NCI-H2171 treated with DMSO at 0.1 percent for 48 hours (cell line): ENCODE measurements at places on chromosomes 4 and X.

DNA sequence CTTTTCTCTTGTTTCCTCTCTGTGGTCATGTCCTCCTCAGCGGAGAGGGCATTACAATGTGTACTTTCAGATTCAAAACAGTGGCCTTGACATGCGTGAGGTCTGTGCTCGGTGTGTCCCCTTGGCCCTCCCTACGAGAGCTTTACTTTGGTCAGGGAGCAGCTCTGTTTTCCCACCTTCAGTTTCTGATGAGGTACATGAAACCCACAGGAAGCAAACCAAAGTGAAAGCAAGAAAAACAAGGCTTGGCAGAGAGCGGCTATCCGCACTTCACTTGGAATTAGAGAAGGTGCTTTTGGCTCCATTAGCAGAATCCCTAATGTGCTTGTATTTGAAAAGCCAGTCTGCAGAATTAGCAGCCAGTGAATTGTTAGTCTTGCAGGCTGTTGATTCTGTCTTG, 19.5 kb upstream of the BOD1L1 start:
- DNase-seq = no peak

DNA sequence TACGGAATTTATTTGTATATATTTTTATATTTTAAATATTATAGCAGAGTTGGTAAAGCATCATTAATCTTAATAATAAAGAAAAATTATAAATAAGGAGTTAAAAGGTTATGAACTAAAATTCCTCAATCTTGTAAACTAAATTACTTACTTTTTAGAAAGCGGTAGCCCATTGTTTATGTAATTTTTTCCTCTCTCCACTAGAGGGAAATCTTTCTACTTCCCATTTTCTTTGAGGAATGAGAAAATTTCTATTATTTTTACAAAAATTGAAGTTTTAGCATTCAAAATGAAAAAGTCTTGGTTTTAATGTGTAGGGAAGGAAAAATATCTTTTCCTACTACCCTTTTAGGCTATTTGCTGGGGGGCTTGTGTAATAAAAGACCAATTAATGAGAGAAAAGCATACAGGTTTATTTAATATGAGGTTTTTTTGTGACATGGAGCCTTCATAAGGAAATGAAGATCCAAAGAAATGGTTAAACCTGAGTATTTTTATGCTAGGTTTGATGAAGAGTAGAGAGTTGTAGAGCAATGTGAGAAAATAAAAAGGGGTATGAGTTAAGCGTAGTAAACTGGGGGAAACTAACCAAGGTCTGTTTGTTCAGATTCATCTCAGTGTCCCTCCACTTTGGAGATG, 68.7 kb upstream of the ADAD1 start:
- DNase-seq = no peak

- DNase-seq = peak; percentile 4
Measured at GRCh38 chrX:8731559-8732395, at the start of gene ANOS1. Gene ANOS1, minus strand, starts transcription at chrX:8732137. Its CDS starts 101 bp downstream, at chrX:8732036.

GRCh38 chr4:13777341-13777740, 149.8 kb upstream of the BOD1L1 start:
- no peak for DNase-seq

DNA sequence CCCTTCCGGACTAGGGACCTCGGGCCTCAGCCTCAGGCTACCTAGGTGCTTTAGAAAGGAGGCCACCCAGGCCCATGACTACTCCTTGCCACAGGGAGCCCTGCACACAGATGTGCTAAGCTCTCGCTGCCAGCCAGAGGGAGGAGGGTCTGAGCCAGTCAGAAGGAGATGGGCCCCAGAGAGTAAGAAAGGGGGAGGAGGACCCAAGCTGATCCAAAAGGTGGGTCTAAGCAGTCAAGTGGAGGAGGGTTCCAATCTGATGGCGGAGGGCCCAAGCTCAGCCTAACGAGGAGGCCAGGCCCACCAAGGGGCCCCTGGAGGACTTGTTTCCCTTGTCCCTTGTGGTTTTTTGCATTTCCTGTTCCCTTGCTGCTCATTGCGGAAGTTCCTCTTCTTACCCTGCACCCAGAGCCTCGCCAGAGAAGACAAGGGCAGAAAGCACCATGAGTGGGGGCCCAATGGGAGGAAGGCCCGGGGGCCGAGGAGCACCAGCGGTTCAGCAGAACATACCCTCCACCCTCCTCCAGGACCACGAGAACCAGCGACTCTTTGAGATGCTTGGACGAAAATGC, at the start of gene WAS:
Gene WAS, plus strand, starts transcription at position 389 of the 572 bp plus-strand sequence. Its CDS starts 55 bp downstream, at position 444.
- no peak for DNase-seq

DNA sequence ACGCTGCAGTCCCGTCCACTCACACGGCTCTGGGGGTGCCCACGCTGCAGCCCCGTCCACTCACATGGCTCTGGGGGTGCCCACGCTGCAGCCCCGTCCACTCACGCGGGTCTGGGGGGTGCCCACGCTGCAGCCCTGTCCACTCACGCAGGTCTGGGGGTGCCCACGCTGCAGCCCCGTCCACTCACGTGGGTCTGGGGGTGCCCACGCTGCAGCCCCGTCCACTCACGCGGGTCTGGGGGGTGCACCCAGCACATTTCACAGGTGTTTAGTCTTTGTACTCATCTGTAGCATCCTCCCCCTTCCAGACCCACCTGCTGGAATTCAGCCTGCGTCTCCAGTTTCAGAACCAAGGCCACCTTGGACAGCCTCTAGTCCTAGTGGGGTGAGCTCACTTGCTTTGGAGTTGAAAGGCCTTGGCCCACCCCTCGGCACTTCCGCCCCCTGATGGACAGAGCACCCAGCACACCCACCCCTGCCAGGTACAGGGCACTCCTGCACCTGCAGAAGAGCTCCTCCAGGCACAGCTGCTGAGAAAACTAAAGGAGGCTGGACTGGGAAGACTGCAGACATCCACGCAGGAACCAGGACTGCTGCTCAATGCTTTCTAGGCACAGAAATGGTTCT, 73.0 kb downstream of the ABLIM2 start:
- peak; percentile 24 for DNase-seq

- no peak for DNase-seq
Measured at GRCh38 chr4:129327637-129328036, 231.7 kb downstream of the C4orf33 start.

GRCh38 chr4:151665022-151665784, 95.6 kb downstream of the GATB start:
- DNase-seq = no peak

DNA sequence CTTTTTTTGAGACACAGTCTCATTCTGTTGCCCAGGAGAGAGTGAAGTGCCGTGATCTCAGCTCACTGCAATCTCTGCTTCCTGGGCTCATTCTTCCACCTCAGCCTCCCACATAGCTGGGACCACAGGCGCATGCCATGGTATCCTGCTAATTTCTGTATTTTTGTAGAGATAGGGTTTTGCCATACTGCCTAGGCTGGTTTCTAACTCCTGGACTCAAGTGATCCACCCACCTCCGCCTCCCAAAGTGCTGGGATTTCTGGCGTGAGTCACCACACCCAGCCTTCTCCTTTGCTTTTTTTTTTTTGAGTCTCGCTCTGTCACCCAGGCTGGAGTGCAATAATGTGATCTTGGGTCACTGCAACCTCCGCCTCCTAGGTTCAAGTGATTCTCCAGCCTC, 94.1 kb downstream of the PDS5A start:
- DNase-seq = no peak

DNA sequence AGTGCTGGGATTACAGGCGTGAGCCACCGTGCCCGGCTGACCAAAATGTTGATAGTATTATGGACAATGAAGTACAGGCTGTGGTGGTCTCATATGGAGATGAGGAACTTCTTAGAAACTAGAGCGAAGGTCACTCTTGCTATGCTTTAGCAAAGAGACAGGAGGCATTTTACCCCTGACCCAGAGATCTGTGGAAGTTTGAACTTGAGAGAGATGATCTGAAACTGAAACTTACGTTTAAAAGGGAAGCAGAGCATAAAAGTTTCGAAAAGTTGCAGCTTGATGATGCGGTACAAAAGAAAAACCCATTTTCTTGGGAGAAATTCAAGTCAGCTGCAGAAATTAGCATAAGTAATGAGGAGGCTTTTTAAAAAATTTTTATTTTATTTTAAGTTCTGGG, 8.5 kb upstream of the CTAG2 start:
- DNase-seq = no peak

DNA sequence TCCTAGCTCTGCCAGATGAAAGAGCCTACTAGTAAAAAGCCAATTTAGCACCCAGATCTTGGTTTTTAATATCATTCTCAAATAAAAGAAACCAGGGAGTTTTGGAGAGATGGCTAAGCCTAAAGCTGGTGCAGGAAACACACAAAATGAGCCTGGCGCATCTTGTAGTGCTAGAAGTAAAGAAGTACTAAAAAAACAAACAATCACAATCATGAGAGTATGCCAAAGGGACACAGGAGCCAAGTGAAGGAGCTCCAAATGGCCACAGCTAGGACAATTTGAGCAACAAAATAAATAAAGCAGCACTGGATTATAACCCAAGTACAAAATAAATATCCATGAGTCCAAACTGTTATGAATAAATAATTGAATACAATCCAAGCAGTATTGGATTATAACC, 37.8 kb upstream of the HCCS start:
- DNase-seq = no peak

DNA sequence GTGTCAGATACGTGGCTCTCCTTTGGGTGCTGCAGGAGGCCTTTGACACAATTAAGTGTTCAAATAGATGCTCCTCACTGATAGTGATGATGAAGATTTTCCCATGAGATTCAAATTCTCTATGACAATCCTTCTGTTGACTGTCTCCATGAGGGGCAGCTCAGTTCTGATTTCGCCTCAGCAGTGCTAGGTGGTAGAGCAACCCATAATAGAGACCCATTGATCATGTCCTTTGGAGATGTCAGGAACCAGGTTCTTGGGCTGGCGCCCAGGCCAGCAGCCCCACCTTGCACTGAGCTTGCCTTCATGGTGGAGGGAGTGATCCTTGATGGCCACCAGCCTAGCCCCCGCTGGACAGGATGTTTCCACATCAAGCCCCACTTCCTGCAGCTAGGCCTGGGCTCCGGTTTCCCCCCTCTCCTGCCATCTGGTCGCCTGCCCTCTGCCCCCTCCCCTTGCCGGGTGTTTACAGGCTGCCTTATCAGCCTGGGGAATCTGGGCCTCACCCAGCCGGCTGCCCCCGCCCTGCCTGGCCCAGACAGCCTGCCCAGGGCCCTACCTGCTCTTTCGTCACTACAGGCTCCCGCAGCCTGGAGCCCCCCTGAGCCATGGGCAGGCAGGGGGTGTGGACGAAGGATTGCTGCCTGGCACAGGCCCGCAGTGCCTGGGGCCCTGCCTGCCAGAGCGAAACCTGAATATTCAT, 12.6 kb downstream of the ELF4 start:
- peak; percentile 49 for DNase-seq

- no peak for DNase-seq
Measured at GRCh38 chr4:5374994-5375393, 323.7 kb downstream of the STK32B start.

DNA sequence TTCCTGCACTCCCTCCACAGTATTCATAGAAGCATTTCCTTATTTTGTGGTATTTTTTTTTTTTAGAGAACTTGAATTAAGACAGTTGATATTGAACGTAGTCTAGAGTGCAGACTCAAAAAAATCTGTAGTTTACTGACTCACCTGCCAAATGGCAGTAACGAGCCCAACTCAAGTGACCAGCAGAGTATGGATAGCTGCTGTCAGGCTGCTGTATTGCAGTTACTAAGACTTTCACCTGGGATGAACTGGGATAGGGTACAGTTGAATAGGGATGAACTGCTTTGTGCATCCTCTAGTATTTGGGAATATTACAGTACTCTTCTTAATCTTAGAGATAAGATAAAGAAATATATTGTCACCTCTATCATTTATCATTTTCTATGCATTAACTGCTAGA, 7.0 kb upstream of the SLC7A11 start:
- DNase-seq = no peak

- no peak for DNase-seq
Measured at GRCh38 chr4:54525602-54526001, 132.2 kb upstream of the KIT start.

GRCh38 chrX:17814557-17814956, 46.5 kb downstream of the RAI2 start:
- DNase-seq = no peak

DNA sequence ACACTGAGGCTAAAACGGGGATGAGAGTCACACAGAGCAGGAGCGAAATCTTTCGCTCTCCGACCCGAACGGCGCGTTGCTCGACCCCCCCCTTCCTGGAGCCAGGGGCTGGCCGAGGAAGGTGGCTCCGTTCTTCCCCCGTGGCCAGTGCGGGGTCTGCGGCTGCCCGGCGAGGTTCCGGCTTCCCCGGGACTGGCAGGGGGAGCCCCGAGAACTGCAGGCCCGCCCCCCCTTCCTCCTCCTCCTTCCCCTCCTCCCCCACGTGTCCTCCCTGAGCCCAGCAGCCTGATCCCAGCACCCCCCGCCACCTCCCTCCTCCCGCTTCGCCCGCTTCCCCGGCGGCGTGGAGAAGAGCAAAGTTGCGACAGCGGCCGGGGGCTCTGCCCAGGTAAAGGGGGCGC, 2.4 kb upstream of the BCORL1 start:
- DNase-seq = no peak

- no peak for DNase-seq
Measured at GRCh38 chrX:130726661-130727060, 176.3 kb downstream of the ENOX2 start.

- DNase-seq = no peak
Measured at GRCh38 chr4:38163216-38164006, 203.2 kb downstream of the PTTG2 start.

DNA sequence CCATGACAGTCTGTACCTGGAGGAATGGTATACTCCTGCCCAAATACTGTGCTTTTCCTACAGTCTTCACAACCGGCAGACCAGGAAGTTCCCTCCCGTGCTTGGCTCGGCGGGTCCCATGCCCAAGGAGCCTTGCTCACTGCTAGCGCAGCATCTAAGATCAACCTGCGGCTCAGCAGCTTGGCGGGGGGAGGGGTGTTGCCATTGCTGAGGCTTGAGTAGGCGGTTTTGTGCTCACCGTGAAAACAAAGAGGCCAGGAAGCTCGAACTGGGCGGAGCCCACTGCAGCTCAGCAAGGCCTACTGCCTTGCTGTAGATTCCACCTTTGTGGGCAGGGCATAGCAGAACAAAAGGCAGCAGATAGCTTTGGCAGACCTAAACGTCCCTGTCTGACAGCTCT, 152.7 kb downstream of the TEX11 start:
- DNase-seq = no peak

- DNase-seq = no peak
Measured at GRCh38 chrX:128664211-128664610, 612.0 kb upstream of the ACTRT1 start.

DNA sequence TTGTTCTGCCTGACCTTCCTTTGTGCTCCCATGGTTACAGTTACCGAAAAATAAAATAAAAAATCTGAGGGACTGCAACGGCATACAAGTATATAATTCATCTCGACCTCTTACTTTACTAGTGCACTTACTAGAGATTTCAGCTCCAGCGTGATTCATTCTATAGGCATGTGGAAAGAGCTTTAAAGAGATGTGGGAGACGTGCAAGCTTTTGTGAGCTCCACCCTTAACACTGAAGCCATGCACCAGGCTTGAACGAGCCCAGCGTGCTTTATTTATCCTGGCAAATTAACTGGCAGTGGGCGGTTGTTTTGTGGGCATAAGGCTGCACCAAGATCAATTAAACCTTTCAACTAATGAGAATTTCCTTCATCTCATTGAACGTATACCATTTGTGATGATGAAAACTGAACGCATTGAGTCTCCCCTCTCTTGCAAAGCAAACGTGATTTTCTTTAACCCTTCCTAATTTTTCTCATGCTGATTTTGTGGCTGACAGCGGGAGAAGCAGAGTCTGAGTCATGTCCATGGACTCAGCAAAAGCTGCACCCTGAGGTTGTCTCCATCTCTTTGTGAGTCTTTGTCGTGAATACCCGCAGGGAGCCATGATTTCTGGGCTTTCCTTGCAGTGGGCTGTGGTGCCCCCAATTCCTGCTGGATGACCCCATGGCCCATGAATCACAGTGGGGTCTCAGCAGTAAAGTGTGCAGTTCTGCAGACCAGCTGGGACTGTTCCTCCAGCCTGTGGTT, 60.1 kb downstream of the MXRA5 start:
- DNase-seq = no peak
